ENCODE measurements at places on chromosomes 11 and 22.

DNA sequence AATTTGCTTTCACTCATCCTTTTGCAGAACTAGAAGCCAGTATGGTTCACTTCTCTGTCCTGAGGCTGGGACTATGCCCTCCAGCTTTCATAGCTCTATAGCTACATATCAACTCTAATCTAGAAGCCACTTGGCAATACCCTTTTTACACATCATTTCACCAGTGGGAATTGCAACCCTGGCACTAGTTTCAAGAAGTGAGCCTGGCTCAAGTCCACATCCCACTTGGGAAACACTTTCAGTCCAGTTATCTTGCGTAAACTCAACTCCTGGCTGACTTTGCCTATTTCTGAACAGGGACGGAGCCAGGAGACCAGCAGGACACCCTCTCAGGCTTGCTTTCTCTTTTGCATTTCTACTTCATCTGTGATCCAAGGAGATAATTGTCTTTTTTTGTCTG, 19.9 kb upstream of the FAT3 start:
- no peak for DNase-seq

DNA sequence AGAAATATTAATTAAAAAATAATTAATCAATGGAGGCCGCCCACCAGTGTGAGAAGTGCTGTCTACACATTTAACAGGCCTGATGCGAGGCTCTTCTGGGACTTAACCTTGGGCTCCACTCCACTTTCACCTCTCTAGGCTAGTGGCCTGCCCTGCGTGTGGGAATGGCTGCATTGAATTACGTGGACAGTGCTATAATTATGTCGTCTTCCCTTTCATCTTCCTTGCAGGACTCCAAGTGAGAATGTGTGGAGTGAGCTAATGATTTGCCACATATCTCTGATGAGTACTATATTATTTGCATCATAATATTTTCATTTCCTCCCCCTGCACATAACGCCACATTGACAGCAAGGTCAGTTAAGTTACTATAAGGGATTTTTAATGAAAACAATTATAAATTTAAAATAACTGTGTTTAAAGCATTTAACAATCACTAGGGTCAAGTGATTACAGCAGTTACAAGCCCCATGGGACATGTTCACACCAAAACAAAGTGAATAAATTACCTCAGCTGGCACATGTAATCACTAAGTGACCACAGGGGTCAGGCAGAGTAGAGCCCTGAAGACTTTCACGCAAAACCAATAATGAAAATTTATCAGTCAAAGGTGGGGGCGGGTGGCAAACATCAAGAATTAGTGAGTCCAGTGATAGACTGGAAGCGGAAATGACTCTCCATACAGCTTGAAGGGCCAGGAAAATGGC, 63.5 kb downstream of the MPPED2 start:
- no peak for DNase-seq

DNA sequence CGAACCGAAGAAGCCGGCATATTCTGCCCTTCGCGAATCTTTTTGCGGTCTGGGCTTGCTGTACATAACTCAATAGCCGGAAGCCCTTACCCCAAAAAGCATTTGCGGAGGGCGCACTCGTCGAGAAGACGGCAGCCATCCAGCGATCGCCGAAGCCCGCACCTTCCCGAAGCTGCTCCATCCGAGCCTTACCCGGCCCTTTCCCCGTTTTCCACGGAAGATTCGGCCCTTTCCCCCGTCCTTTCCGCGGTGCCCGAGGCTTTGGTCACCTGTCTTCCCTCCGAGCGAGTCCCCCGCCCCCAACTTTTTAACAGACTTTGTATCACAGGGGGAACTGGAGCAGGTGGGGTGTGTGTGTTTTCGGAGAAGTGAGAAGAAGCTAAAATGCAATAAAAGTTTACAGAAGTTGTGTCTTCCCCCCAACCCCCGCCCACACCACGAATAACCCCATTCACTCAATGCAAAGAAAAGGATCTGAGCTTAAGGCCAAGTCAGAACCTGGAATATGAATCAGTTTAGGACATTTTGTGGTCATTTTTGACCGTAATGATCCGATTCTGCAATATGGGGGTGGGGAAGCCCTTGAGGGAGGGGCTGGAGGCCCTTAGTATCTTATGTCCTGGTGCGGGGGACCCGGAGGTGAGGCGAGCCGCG, 99.0 kb upstream of the HSD17B12 start:
- DNase-seq, result no peak

DNA sequence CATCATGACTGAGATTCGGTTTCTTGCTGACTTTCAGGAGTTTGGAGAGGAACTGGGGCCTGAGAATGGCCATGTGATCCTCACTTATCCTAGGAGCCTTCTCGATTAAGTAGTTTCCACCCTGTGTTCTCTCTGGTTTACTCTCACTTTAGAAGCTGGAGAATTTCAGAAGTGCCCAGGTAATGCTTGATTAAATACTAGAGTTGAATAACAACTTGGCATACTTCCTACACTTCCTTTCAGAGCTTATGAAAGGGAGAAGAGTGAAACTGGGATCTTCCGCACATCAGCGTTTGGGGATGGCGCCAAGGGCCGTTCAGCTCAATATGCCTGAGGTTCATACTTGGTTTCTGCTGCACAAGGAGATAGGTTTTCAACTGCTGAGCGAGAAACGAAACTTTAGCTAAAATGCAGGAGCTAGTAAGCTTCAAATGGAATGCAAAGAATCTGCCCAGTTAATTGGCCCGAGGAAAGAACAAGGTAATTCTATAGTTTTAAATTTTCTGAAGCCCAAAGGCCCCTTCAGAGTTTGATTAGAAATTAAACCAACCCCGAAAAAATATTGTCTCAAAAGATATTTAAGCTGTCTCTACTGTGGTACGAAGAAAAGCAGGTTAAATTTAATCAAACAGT, 823 bp upstream of the MUC15 start:
- no peak for DNase-seq

DNA sequence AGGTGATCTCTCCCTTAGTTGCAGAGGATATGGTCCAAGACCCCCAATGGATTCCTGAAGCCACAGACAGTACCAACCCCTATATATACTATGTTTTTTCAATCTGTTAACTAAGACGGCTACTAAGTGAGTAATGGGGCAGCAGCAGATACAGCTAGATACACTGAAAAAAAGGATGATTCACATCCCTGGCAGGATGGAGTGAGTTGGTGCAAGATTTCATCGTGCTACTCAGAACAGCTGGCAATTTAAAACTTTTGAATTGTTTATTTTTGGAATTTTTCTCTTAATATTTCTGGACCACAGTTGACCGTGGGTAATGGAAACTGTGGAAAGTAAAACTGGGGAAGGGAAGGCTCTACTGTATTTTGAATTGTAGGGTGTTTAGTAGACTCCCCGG, 17.0 kb upstream of the TMEM218 start:
- DNase-seq, result no peak

DNA sequence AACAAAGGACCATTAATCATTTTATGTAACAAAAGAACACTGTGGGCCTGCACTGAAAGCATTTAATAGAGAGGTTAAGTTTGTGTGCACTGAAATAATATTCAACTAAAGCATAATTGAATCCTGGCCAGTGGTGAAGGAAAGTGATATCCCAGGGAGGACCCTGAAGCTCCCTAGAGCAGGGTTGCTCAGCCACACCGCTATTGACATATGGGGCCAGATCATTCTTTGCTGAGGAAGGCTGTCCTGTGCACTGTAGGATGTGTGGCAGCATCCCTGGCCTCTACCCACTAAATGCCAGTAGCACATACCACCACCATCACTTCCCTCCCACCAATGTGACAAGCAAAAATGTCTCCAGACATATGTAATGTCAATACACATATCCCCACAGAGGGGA, 166.1 kb upstream of the MTNR1B start:
- DNase-seq, result no peak

DNA sequence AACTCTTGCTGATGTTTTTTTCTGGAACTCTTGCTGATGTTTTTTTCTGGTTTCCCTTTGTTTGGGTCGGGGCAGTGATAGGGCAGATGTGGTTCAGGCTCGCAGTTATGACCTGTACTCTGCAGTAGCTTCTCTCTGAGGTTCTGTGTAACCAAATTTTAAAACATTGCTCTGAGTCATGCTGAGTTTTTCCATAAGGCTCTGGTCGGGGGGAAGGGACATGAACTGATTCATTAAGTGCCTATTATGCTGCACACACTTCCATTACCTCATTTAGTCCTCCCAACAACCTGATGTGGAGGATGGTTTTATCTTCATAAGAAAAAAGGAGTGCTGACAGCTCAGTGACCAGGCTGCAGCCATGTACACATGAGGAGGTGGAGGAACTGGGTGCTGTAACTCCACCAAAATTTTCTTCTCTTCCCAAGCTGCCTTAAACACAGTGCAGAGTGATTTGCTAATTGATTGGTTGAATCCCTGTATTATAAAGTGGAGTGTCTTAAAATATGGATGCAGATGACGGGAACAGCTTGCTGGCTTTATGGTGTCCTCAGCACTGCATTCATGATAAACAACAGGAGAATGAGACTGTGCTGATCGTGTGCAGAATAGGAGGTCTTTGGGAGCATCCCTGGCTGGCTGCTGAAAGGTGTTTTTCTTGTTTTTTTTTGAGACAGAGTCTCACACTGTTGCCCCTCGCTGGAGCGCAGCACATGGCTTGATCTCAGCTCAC, 19.1 kb downstream of the TNRC6B start:
- DNase-seq, result peak; percentile 54

DNA sequence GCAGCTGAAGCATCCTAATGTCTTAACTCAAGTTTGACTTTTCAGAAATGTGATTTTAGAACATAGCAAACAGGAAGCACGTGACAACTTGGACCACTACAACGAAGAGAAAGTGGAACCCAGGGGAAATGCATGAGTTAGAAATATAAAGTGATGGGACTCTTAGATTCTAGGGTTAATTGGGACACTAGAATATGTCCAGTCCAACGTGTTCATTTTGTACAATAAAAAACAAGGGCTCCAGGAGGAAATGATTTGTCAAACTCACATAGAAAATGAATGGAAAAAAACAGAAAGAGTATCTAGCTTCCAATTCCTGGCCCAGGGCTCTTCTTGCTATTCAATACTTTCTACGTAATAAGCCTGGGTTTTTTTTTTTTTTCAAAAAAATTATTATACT, 30.7 kb downstream of the TIMP3 start:
- DNase-seq, result no peak

GRCh38 chr11:15662285-15662684, 547.6 kb downstream of the INSC start:
- DNase-seq, result no peak

DNA sequence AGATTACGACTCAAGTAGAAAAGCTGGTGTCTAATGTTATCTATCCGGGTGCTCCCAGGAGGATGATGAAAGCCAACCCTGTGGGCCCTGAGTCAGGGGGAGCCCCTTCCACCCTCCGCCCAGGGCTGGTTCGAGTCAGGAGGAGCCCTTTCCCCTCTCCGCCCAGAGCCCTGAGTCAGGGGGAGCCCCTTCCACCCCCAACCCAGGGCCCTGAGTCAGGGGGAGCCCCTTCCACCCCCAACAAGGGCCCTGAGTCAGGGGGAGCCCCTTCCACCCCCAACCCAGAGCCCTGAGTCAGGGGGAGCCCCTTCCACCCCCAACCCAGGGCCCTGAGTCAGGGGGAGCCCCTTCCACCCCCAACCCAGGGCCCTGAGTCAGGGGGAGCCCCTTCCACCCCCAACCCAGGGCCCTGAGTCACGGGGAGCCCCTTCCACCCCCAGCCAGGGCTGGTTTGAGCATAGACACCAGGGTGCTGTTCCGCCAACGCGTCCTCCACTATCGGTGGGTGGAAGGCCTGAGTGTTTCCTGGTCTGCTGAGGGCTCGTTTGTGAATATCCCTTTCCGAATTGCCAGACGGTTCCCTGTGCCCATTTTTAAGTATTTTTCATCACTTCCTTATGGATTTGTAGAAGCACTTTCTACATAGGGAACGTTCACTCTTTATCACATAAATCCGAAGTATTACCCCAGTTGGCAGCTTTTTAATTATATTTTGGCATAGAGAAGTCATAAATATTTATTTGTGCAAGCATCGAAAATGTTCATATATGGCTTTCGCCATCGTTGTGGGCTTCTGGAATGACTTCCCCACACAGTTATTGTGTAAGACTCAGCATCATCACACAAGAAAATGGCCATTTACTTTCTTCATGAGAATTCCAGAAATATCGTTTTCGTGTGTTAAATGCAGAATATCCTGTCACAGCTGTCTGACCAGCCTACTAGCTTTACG, 380.6 kb downstream of the BRD1 start:
- no peak for DNase-seq

GRCh38 chr11:2399488-2400068, 972 bp upstream of the TSSC4 start:
- DNase-seq, result no peak

DNA sequence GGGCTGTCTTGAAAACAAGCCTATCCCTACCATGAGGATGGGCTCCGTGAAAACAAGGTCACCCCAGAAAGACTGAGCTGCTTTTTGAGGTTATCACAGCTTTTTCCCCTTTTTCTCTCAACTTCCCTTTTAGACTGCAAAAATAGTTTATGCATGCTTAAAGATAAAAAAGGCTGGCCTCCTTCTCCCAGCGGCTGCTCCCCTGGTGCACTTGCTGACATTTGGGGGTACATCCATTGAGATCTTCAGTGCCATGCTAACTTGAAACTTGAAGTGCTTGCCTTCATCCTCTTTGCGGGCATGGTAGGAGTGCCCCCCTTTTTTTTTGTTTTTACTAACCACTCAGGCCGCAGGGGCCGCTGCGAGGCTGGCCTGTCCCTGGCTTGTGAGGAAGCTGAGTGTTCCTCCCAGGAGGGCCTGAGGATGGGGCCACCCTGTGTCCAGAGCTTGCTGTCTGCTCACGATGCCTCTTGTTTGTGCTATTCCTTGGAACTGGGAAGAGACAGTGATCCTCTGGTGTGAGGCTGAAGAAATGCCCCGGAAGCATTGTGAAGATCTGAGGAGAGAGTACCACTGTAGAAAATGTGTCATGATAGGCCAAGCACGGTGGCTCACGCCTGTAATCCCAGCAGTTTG, 2.2 kb downstream of the TANGO2 start:
- peak; percentile 12 for DNase-seq

- peak; percentile 18 for DNase-seq
These were observed 47.2 kb upstream of the SYT7 start for GRCh38 chr11:61627850-61628661.

- no peak for DNase-seq
These were observed 118.6 kb downstream of the TIMP3 start for GRCh38 chr22:32920032-32920628.

- no peak for DNase-seq
These were observed 96.5 kb downstream of the NXPE2 start for GRCh38 chr11:114774599-114775361.

DNA sequence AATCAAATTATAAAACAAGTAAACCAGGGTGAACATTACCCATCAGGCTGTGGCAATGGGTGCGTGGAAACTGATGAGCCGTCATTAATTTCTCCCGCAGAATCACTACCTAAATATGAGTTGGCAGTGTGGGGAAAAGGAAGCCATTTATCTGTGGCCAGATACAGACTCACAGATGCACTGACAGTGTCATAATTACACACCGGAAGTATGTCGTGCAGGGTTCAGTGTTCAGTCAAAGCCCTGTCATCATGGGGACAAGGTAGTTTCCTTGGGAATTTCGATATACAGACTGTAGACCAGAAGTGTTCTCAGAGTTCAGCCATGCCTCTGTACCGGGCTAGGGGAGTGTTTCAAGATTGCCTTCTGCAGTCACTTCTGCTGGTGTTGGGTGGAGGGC, 119.2 kb upstream of the SEZ6L start:
- no peak for DNase-seq

- no peak for DNase-seq
These were observed 48.6 kb downstream of the MTNR1B start for GRCh38 chr11:93017821-93018690.

Measured in bone marrow (tissue), 2 donors.